ENCODE measurements at places on chromosomes 12 and 14.

DNA sequence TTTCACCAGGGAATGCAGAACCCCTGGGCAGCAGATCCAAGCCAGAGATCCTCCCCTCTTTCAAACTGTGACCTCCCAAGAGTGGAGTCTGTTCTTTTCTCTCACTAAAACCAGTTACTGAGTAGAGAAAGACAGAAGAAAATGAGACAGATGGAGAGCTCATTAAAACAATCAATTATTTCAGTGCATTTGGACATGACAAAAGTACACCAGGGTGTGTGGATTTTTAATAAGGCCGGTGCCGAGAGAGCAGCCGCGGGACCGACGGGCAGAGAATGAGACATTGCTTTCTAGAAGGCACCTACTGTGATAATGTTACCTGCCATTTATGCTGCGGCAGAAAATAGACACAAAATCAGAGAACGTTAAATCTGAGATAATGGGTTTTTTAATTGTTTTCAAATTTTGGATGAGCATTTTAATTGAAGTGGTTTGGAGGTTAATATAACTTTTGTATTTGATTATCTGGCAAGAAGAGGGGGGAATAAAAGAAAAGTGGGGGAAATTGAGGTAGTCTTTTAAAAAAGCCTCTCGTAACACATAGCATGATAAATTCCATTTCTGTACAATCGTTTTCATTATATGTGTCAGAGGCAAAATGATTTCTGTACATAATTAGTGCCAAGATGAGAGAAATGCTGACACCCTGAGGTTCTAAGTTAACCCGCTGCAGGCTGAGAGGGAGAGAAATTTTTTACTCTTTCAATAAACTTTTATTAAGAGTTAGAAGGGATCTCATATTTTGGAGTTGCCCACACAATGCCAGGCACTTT is 70.8 kb downstream of the HSPB8 start:
- no peak for DNase-seq

DNA sequence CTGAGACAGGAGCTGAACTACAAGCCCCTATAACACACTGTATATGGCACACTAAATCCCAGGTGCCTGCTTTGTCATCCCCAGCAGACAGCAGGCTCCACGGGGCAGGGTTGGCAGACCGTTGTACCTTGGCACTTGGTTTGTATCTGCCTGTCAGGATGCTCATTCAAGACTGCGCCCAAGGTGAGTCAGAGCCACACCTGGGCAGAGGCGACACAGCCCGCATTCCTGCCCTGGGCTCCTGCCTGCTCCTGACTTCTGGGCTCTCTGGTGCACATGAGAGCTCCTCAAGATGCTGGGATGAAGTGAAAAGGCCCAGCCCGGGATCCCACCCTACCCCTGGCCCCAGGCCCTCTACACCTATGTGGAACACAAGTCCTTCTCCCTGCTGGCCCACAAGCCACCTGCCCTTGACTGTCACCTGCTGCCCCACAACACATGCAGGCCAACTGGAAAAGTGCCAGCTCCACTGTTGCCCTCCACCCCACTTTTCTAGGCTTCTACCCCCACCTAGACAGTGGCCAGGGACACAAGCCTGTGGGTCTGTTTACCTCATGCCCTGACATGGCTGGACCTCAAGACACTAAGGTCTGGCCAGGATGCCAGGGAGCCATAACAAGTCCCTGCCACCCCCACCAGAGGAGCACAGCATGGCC is 30.8 kb upstream of the PNMA1 start:
- peak; percentile 48 for DNase-seq

- no peak for DNase-seq
Measured at GRCh38 chr12:14950421-14950820, 11.0 kb downstream of the ARHGDIB start.

- DNase-seq: no peak
Measured at GRCh38 chr14:57617510-57617909, 123.9 kb upstream of the CCDC198 start.

DNA sequence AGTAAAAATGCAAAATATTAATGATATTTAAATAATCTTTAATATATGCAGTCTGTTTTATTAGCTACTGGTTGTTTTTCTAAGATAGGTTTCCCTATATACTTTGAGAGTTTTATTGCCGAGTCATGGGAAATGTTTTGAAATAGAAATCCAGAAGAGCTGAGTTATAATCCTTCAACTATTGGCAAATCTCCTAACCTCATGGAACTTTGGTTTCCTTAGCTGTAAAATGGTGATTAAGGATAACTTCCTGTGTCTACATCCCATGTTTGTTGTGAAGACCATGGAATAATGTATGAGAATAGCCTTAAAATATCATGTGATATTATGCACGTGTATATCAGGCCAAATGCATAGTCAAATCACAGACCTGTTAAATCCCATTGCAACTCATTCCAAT is 51.0 kb downstream of the UNC79 start:
- no peak for DNase-seq

GRCh38 chr14:85159726-85160125 is 370.2 kb upstream of the FLRT2 start:
- DNase-seq: no peak

GRCh38 chr14:65817011-65817410 is 404.5 kb downstream of the FUT8 start:
- DNase-seq: no peak

DNA sequence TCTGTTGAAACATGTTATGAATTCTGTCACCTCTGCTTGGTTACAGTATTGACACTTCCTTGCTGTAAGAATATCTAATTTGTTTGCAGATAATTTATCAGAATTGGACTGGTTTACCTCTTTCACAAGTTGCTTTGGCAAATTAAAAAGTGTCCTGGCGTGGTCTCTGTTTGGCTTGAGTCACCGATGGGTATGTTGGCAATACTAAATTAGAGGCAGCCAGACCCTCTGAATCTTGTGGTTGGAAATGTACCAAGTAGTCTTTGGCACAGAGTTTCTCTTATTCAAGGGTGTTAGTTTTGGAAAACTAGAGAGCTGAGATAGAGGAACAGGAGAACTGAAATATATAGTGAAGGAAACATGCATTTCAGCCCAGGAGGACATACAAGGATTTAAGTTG is 521.1 kb upstream of the MGAT4C start:
- no peak for DNase-seq

DNA sequence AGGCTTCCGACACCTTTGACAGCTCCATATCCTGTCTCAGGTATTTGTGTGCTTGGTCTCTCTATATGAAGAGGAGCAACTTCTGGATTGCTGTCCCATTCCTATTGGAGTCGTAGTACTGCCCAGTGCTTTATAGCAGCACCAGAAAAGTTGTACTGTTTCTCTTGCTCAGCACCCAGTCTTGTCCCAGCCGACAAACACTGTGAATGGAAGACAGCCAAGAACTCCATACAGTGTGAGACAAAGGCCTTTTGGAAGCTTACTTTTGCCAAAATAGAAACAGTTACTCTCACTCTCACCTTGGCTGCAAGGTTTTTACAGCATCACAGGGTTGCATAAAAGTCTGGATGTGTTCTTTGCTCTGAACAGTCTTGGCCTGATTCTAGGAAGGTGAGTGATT is 105.3 kb downstream of the TGFB3 start:
- no peak for DNase-seq

DNA sequence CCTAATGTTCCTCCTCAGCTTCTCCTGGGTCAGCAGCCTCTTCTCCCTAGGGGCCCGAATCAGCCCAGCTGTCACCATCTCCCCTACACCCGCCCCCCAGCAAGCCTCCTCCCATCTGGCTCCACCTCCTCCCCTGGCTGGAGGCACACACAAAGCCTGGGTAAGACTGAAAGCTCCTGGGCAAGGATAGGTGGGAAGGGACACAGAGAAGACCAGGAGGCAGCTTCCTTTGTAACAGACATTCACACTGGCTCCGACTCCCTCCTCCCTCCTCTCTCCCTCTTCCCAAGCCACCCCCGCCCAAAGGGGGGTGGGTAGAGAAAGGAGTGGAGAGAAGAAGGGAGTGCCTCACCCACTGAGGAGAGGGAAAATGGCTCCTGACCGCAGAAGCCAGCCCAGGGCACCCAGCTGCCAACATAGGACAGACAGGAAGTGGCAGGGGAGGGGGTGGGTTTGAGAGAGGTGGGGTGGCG is 4.0 kb downstream of the CHD4 start:
- no peak for DNase-seq

- no peak for DNase-seq
Measured at GRCh38 chr12:2338991-2339431, 286.2 kb downstream of the CACNA1C start.

DNA sequence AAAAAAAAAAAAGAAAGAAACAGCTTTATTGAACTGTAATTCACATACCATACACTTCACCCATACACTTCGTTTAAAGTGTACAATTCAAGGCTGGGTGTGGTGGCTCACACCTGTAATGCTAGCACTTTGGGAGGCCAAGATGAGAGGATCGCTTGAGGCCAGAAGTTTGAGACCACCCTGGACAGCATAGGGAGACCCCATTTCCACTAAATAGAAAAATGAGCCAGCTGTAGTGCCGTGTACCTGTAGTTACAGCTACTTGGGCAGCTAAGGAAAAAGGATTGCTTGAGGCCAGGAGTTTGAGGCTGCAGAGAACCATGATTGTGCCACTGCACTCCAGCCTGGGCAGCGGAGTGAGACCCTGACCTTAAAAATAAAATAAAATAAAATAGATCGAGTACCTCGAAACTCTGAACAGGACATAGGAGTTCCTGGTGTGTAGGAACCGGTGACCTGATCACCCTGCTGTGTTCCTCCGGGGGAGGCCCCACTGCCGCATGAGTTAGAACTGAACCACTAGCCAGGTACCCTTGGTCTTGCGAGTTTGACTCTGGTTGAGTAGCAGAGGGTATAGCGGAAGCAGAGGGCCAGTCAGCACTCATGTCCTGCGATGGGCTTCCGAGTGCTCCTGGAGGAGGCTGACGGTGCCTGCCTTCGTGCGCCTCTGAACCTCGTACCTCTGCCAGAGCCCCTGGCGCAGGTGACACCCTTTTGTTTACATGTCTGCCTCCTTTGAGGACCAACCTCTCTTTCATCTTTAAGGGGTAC is 80.0 kb downstream of the B4GALNT3 start:
- DNase-seq: no peak

- no peak for DNase-seq
Measured at GRCh38 chr14:50354527-50354926, 42.2 kb downstream of the CDKL1 start.

GRCh38 chr12:73798523-73798922 is 739.1 kb upstream of the ATXN7L3B start:
- DNase-seq: no peak

GRCh38 chr12:49537752-49538509 is 899 bp upstream of the KCNH3 start:
- no peak for DNase-seq

DNA sequence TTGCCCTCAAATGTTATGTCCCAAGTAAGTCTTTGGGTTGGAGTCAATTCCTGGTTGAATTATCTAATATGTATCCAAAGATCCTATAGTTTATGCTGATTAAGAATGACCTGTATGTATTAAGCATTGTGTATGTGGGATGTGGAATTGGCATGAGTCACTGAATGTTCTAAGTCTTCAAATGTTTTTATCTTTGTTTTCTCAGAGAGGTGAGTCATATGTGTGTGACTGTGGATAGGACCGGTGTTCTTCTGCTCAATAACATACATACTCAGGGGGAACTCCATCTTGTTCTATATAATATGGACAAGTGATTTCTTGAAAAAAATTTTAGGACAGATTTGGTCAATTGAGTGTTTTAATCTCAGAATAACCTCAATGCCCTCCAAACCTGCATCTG is 57.9 kb downstream of the NAV3 start:
- DNase-seq: no peak

GRCh38 chr14:75539561-75540478 is 17.6 kb downstream of the BATF start:
- no peak for DNase-seq

- DNase-seq: no peak
Measured at GRCh38 chr14:40393143-40393542, 960.9 kb upstream of the FBXO33 start.

- DNase-seq: no peak
Measured at GRCh38 chr14:41899416-41899815, 292.7 kb downstream of the LRFN5 start.

DNA sequence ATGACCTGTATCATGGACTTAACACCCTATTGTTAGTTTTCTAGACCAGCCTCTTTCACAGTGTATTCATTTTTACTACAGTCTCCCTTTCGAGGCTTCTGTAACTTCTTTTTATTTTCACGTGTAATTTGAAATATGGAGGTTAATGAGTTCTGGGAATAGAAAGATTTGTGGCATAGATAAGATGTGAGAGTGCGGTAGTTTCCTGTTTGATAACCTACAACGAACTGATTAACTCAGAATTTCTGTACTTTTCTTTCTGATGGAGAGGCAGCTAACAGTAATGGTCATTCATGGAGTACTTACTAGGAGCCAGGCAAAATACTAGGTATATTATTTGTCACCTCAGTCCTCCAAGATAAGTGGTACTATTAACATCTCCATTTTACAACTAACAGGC is 21.2 kb downstream of the POLR3B start:
- DNase-seq: no peak

DNA sequence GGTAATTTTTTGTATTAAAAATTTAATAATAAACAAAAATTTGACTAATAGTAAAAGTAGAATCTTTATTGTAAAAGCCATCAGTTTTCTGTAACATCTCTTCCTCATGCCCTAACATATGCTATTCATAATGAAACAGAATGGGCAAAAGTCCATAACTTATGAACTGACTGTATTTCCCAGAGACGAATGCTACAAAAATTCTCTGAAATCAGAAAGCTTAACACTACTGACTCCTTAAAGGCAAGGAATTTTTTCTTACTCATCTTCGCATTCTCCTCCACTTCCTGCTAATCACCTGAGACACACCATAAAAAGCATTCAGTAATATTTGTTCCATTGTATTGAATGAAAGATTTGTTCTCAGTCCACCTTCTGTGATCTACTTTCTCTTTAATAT is 17.6 kb downstream of the MON2 start:
- no peak for DNase-seq

GRCh38 chr12:5507401-5507935 is 75.6 kb downstream of the NTF3 start:
- no peak for DNase-seq

- no peak for DNase-seq
Measured at GRCh38 chr12:27220055-27220987, 23.8 kb upstream of the STK38L start.

- no peak for DNase-seq
Measured at GRCh38 chr14:92460541-92460915, 53.1 kb upstream of the RIN3 start.

DNA sequence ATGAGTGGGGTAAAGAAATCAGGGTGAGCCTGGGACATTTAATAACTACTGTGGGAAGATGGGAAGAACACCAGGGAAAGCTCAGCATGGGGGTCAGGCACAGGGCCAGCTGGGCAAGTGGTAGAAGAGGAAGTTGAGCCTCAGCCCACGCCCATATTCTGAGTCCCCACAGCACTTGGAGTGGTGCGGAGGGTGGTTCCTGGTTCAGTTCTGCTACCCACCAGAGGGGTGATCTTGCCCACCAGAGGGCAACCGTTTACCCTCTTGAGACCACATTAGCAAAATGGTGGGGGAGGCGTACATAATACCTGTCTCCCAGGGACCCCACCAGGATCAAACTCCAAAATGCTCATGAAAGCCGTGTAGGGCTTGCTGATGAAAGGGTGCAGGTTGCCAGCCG is 16.8 kb upstream of the ANKRD33 start:
- DNase-seq: no peak

Data from right lobe of liver (tissue), 6 donors.